NCI-H526 treated with DMSO at 0.1 percent for 48 hours (cell line): ENCODE measurements at places on chromosomes 3 and 15.

GRCh38 chr3:124570232-124570631 is 160.0 kb upstream of the UMPS start:
- DNase-seq: no peak

DNA sequence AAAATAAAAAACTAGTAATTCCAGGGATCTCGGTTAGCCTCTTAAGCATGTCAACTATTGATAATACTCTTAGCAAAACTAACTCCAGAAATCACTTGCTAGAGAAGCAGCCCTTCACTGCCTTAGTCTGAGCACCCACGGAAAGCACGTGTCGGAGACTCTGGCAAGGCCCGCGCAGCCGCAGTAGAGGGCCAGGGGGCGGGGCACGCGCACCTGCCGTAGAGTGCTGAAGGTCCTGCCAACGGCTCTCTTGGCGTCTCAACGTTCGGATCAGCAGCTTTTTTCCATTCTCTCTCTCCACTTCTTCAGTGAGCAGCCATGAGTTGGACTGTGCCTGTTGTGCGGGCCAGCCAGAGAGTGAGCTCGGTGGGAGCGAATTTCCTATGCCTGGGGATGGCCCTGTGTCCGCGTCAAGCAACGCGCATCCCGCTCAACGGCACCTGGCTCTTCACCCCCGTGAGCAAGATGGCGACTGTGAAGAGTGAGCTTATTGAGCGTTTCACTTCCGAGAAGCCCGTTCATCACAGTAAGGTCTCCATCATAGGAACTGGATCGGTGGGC is at the start of gene LDHAL6B:
Gene LDHAL6B, plus strand, starts transcription at position 221 of the 561 bp plus-strand sequence. Its CDS starts 98 bp downstream, at position 319.
- DNase-seq: no peak

GRCh38 chr15:78251136-78251535 is 13.2 kb upstream of the DNAJA4 start:
- no peak for DNase-seq

- DNase-seq: no peak
Measured at GRCh38 chr3:190614226-190615059, 100.6 kb downstream of the IL1RAP start.

DNA sequence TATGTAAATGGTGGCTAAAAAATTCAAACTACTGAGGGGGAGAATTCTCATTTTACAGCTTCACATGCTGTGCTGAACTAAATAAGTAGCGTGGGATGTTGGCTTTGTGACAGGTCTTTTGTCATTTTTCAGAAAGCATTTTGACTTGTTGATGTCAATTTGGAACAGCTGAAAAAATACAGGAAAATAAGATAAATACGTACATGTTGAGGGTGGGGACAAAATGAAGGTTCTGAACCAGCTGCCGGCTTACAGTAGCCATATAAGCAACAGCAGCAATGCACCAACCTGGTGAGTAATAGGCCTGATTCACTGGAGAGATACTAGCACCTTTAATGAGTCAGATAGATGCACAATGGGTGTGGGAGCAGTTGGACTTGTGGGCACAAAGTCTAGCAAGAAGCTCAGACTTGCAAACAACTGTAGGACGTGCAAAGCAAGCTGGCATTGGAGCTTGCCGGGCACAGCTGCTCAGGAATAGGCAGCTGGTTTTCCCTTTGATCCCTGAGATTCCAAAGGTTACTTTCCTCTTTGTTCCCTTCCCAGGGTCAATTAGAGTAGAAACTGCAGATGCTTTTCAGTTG is 12.9 kb downstream of the B3GNT5 start:
- DNase-seq: no peak

DNA sequence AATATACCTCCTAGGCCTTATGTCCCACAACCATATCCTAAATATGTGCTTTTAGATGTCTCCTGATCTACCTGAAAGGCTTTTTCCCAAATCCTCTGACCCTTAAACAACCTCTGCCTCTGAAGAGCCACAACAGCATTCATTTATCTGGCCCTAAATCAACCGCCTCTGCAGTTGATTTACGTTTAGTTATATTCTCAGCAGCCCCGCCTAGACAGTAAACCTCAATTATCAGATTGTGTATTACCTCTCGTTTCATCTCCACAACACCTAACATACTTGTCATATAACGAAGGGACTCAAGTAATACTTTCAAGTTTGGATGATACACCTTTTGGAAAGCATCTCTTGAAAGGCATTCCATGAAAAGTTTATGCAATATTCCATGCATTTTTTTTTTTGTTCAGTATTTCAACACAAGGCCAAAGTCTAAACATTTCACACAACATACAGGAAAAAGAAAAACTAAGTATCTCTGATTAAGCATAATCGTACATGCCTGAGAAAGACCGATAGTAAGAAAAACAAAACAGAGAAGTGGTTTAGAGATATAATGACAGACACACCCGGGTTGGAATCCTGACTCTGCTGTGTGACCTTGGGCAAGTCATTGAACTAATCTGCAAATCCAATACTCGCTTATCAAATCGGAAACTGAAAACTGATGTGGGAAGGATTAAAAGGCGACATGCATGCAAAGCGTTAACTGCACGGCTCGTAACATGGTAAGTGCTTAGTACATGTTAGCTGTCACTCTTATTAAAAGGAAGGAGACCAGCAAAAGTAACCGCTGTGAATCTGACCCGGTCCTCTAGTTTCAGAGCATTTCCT is 778 bp downstream of the CRBN start:
- no peak for DNase-seq

- DNase-seq: peak; percentile 32
Measured at GRCh38 chr3:96813820-96814650, at the start of gene EPHA6. Gene EPHA6 (plus strand): TSS chr3:96814594.

- DNase-seq: no peak
Measured at GRCh38 chr3:25556447-25556846, 108.3 kb downstream of the TOP2B start.

DNA sequence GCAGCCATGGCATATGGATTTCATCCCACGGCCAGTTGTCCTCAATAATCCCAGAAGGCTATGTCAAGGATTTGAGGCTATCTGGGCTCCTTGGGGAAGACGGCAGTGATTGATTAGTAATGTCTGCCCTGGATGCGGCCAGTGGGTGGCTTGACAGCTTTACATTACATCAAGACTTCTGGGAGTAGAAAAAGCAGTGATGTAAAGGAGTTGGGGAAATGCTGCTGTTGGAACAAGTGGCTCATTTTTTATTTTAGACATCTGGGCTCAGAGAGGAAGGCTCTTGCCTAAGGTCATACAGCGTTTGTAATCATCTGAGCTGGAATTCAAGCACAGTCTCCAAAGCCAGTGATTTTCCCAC is 94.1 kb downstream of the FLNB start:
- no peak for DNase-seq

GRCh38 chr3:45011756-45012508 is 14.2 kb upstream of the CLEC3B start:
- DNase-seq: no peak
